H1 (cell line): ENCODE measurements at places on chromosomes 12 and 14. TPM values are rescaled to one million over a fixed set of nuclear protein-coding genes. Genes with fewer than 3 reads are reported as not detected.

ZNF10 gene
- 11.9 and 13.7 TPM in 2 replicates for total RNA-seq

PCNX1 gene
- 50.5 and 53.2 TPM in 2 replicates for total RNA-seq

FRS2 gene
- total RNA-seq = 27.8 and 35.8 TPM in 2 replicates

MBD6 gene
- 32.3 and 32.7 TPM in 2 replicates for total RNA-seq

FAM90A1 gene
- 0.13 TPM in 1 of 2 replicates, not detected in the other for total RNA-seq

GPD1 gene
- total RNA-seq = 0.74 and 1.2 TPM in 2 replicates

DLK1 gene
- 0.42 and 1.3 TPM in 2 replicates for total RNA-seq

ESPL1 gene
- 47.0 and 52.7 TPM in 2 replicates for total RNA-seq

PTHLH gene
- not detected in 2 replicates for total RNA-seq

TEAD4 gene
- 116 TPM in 2 replicates for total RNA-seq

DLGAP5 gene
- total RNA-seq = 150 and 155 TPM in 2 replicates
